Astrocyte of the hippocampus (primary cell): ENCODE measurements at places on chromosomes 1 and 21.

GRCh38 chr21:42162831-42163510 is 56.0 kb upstream of the ABCG1 start:
- DNase-seq, result no peak

GRCh38 chr21:16811011-16811410 is 701.8 kb upstream of the CXADR start:
- DNase-seq, result no peak

DNA sequence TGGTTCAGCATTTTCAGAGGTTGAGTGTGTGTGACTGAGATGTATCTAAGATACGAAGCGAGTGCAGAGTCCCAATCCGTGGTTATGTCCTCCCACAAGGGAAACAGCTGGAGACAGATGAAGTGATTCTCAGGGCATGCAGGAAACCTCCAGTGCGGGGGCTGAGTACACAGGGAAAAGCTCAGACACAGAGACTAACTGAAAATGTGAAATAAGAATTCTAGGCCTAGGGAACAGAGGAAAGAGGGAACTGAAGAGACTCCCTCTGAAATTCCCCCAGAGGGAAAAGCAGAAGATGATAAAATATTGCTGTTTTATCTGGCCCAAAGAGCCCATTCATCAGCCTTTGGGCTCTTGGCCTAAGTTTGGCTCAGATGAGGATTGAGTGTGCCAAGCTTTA is 116.8 kb downstream of the LRRC53 start:
- DNase-seq, result no peak

- peak; percentile 85 for DNase-seq
These were observed 30.0 kb upstream of the S100A7 start for GRCh38 chr1:153490272-153491051.

DNA sequence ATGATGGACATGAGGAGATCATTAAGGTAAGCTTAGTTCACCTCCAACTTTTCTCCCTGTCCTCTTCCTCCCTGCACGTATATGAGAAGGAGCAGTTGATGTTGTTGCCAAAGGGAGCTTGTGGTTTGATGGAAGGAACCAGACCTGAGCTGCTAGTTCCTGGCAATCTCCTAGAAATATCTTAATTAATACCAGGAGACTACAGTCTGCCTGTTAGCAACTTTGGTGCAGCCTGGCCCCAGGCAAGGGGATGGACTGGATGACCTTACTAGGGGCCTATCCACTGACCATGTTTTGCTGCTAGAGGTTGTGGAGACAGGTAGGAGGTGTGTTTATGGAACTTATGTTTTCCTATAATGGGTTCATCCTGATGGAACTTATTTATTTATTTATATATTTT is 22.6 kb downstream of the TUFT1 start:
- no peak for DNase-seq

DNA sequence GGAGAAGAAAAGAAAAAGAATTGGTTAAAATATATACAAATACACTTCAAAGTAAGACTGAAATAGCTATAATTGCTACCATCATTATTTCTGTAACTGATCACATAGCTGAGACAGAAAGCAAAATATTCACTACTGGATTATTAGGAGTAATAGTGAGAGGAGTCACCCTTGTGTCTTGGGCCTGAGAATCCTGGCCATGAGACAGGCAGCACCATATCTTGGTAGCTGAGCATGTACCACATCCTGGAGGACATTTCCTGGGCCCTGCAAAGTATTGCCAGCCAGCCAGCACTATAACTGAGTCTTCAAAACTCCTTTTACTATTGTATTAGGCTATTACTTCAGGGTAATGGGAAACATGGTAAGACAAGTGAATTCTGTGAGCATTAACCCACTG is 63.5 kb downstream of the C1orf185 start:
- no peak for DNase-seq

- no peak for DNase-seq
These were observed 5.9 kb downstream of the TRAPPC3 start for GRCh38 chr1:36143424-36143823.

- DNase-seq, result peak; percentile 94
These were observed 33.3 kb downstream of the DNTTIP2 start for GRCh38 chr1:93845538-93846205.

DNA sequence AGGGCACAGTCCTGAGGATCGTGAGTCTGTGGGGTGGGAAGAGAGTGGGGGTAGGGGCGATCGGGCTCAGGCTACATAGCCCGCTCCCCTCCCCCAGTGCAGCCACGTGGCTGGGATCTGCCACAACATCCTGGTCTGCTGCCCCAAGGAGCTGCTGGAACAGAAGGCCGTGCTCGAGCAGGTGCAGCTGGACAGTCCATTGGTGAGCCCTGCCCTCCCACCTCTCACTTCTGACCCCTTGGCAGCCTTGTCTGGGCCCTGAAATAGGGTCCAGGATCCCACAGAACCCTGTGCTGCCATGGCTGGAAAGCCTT is 5.0 kb downstream of the CNKSR1 start:
- no peak for DNase-seq

DNA sequence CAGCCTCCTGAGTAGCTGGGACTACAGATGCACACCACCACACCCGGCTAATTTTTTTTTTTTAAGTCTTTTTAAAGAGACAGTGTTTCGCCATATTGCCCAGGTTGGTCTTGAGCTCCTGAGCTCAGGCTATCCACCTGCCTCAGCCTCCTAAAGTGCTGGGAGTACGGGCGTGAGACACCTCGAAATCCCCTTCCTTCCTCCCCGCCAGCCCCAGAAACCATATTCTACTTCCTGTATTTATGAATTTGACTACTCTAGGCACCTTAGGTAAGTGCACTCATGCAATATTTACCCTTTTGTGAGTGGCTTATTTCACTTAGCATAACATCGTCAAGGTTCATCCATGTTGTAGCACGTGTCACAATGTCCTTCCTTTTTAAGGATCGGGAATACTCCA is 6.9 kb upstream of the LRP8 start:
- DNase-seq, result no peak

DNA sequence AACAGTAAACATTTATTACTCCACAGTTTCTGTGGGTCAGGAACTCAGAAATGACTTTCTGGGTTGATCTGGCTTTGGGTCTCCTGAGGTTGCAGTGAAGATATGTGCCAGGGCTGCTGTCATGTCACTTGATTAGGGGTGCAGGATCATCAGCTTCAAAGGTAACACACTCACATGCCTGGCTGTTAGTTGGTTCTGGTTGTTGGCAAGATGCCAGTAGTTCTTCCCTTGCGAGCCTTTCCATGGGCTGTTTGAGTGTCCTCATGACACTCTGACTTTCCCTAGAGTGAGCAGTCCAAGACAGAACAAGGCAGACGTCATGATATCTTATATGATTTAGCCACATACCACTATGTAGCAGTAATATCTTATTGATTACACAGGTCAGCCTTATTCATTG is 1.8 kb downstream of the SWT1 start:
- DNase-seq, result peak; percentile 12

- DNase-seq, result peak; percentile 35
These were observed 3.2 kb upstream of the SLC27A3 start for GRCh38 chr1:153771841-153772593.

DNA sequence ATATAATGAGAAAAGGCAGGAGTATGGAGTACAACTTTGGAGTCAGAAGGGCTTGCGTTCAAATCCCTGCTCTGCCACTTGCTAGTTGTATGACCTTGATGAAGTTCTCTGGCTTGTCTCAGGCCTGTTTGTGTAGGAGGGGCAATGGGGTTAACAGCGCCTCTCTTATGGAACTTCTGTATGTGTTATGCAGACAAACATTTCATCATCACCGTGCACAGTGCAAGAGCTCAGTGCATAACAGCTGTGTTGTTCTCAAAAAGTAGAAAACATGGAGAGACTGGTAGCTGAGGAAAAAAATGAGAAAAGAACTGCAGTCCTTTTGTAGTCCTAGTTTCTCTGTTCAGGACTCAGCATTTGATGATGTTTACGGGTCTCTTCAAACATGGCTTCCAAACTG is 10.4 kb upstream of the ZNF648 start:
- DNase-seq, result no peak

DNA sequence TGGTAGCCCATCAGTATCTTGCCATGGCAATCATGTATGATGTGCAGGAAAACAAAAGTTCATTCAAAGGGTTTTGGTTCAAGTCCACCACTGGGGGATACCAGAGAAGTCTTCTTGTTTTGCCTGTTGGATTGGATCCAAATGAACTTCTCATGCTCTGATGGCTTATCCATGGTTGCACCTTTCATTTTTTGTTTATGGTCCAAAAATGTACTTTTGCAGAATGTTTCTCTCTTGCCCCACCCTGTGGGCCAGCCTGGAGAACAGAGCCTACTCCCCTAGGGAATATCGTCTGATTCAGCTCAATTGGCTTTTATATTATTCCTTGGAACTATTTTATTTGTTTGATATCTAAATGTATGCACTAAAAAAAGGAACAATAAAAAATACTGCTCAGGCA is 20.1 kb upstream of the CLCA1 start:
- no peak for DNase-seq

DNA sequence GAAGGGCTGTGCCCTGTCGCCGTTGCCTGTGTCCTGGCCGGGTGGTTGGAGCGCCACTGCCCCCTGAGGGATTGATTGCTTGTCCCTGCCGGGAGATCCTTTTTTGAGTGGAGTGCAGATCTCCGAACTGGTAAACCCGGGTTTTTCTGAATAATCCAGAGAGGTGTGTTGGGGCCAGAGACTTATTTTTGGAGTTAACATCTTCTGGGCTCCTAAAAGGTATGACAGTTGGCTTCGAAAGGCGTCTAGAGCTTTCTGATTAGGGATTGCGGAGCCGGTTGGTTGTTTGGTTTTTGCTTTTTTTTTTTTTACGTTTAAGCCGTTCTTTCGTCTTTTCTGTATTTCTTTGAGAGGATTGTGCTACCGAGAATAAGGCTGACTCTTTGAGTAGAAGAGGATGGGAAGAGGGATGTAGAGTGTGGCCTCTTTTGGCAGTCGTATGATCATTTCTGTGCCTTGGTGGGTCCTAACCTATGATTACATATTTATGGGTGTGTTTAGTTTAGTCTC is 756 bp downstream of the RLF start:
- no peak for DNase-seq

DNA sequence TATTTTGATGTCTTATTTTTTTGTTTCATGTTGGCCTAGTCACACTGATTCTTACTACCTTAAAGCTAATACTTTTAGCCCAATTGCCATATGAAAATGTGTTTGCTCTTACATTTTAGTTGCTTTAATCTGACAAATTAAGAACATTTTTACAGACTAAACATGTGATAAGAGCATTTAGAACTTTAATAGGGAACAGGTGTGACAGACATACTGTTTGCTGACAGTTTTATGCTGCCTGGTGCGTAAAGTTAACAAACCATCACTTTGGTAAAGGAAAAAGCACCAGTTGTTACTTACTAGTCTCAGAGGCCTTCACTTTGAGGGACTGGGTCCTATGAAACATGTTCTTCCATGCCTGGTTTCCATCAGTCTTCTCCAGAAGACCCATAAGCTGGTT is 14.7 kb downstream of the CMPK1 start:
- no peak for DNase-seq

GRCh38 chr1:112628516-112628915 is 8.9 kb downstream of the CAPZA1 start:
- DNase-seq, result no peak

DNA sequence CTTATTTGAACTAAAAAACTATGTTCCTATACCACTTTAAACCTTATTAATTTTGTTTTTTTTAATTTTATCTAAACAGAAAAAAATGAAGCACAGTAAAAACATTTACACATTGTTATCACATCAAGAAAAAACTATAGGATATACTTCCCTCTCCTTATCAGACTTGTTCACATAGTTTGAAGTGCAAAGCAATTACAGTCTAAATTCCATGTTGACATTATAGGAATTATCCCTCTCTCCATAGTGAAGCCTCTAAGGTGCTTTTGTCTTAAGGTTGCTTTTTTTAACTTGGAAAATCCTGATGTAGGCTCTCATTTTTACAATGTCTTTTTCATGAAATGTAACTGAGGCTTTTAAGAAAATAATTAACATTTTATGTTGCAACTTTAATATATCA is 85.8 kb downstream of the RGS21 start:
- DNase-seq, result no peak

- peak; percentile 43 for DNase-seq
These were observed 11.8 kb downstream of the NHLH2 start for GRCh38 chr1:115829023-115829674.

GRCh38 chr1:108182959-108183700 is 17.0 kb downstream of the SLC25A24 start:
- DNase-seq, result no peak

DNA sequence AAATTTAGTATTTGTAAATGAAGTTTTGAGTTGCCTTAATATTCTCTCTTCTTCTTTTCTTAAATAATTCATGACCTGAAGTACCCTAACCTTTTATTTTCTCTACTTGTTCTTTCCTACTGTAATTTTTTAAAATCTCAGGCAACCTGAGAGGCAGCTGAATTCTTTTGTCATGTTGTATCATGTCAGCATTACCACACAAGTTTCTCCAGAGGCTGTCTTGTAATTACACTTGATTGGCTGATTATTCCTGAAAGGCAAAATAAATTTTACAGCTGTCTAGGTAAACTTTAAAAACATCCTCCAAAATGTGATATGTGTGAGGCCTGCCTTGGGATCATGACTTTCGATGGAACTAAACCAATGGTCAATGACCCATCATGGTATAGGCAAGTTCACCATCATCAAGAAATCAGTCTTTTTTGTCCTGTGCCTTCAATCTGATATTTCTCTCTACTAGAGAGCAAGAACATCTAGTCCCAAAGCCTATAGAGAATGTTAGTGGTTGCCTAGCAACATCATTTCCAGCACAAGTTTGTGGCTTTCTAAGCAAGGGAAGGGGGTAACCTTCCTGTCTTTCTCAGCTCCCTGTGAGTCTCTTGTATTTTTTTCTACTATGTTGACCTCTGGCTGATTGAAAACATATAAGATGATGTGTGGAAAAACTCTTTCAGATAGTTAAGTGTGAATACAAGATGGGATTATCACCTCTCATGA is 115.5 kb downstream of the GABPA start:
- peak; percentile 25 for DNase-seq

DNA sequence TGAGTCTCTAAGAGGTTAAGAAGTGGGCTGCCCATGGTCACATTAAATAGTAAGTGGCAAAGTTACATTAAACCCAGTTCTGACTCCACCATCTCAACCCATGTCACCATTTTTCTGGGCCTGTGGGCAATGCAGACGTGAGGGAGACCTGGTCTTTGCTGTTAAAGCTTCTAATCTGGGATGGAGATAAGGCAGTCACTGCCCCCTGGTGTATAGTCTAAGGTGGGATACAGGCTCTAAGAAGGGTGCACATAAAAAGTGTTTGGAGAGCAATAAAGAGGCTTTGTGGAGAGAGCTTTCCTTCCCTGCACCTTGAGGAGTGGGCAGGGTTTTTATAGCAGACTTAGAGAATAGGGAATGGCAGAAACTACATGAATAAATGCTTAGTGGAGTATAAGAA is 141.3 kb downstream of the ROR1 start:
- no peak for DNase-seq
